ENCODE measurements at places on chromosomes 2 and 18.

GRCh38 chr2:201203916-201204654 is 21.1 kb downstream of the CASP10 start:
- no peak for DNase-seq

- no peak for DNase-seq
Observed at GRCh38 chr2:68417926-68418325, 49.2 kb downstream of the FBXO48 start.

GRCh38 chr2:186220409-186220808 is 265.7 kb upstream of the ZC3H15 start:
- DNase-seq = no peak

DNA sequence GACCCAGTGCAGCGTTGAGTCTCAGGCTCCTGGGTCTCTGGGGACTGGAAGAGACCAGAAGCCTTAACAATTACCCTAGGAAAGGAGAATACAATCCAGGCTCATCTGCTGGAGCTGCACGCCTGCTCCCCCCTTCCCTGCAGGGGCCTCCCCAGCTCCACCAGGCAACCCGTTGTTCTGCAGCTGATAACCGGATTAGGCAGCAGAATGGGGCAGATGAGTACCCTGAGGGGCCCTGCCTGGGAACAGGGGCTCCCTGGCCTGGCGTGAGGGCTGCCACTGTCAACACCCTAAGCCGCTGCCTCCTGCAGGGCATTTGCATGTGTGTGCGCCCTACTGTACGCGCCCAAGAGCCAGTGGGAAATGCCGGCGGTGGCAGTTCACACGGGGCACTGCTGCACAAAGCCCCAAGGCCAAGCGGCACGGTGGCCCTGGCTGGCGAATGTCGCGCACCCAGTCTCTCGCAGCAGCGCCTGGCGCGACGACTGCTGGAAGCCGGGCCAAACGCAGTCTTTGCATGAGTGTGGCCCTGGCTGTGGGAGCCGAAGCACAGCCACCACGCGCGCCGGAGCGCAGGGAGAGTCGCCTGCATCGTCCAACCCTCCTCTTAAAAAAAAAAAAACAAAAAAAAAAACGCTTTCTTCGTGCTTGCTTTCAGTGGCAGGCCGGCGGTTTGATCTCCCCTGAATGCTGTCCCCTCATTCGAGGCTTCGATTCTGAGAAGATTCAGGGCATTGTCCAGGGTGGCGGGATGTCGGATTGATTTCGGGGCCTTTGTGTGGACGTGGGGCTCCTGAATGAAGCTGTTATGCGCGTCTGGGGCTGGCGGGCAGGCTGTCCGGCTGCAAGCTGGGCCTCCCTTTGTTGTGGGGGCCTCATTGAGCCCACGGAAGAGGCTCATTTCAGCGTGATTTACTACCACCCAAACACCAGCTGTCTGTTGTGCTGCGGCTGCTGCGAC is 63.8 kb downstream of the SETBP1 start:
- peak; percentile 67 for DNase-seq

GRCh38 chr2:88660622-88661021 is 30.9 kb upstream of the RPIA start:
- no peak for DNase-seq

GRCh38 chr2:68172521-68172920 is 14.8 kb downstream of the PNO1 start:
- no peak for DNase-seq

DNA sequence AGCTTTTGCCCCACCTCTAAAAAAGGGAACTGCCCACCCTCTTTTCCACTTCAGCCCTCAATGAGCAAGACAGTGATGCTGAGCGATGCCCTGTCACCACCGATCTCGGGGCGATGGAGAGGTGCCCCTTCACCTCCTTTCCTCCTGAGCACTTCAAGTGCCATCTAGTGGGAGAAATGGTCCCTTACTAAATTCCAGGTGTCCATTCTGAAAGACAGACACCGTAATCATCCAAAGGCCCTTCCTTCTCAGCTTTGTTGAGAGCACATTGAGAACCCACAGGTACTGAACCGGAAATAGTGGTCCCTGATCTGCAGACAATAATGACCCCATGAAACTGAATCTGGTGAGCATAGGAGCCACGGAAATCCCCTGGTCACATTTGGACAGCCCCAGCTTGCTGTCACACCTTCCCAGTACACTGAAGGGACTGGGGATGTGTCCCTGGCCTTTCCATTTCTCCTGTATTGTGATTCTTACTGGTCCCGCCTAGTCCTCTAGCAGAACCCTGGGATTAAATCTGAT is 38.5 kb downstream of the KCTD18 start:
- DNase-seq = peak; percentile 16

DNA sequence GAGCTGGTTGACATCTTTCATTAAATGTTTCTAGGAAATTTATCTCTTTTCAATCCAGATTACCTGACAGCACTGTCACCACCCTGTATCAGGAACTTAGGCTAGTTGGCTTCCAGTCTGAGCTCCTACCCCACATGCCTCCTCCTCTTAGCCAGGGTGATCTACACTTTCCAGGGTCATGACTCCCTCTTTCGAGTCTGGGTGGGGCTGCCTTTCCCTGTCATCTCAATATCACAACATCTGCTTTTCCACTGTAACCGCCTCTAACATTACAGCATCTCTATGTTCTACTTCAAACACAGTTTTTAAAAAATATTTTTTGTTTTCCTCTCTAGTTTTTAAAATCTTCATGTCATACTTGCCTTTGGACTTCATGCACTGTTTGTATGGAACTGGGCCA is 129.2 kb downstream of the RBMS1 start:
- no peak for DNase-seq

GRCh38 chr2:239158641-239159475 is 242.0 kb downstream of the HDAC4 start:
- no peak for DNase-seq

- no peak for DNase-seq
Observed at GRCh38 chr2:106703161-106703560, 182.8 kb downstream of the ST6GAL2 start.

DNA sequence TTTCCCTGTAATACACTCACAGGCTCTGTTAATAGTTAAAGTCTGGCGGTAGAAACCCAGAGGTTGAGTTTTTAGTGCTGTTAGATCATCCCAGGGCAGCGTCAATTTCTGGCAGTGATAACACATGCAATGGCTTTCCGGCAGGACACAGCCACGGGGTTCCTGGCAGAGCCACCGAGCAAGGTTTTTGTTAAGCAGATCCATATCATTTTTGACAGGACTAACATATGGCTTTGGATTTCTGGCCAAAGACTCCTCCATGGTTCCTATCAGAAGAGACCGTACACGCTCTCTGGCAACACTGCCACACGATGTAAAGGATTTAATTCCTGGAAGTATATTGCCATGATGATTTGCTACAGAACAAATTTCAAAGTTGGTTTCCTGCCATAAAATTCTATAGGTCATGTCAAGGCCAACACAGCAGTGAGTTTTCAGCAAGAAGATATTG is 854.3 kb downstream of the LRRTM4 start:
- no peak for DNase-seq

- no peak for DNase-seq
Observed at GRCh38 chr2:224882291-224883171, 159.7 kb downstream of the DOCK10 start.

DNA sequence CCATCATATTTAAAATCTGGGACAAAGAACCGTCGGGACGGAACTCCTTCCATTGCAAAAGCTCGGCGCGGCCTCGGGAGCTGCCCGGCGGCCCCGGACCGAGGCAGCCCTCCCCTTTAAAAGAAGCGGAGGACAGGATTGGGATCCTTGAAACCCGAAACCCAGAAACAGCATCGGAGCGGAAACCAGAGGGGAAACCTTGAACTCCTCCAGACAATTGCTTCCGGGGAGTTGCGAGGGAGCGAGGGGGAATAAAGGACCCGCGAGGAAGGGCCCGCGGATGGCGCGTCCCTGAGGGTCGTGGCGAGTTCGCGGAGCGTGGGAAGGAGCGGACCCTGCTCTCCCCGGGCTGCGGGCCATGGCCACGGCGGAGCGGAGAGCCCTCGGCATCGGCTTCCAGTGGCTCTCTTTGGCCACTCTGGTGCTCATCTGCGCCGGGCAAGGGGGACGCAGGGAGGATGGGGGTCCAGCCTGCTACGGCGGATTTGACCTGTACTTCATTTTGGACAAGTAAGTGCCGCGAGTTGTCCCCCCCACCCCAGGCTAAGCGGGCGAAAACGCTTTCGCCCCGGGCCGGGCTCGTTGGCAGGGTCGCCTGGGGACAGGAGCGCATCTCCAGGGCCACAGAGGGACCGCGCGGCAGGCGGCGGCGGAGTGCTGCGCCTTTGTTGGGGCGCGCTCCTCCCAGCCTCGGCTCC is at the start of gene ANTXR1:
ANTXR1 (plus strand) TSS at position 38 of the 698 bp plus-strand sequence; CDS start at position 359, 321 bp downstream.
- peak; percentile 11 for DNase-seq

- no peak for DNase-seq
Observed at GRCh38 chr2:12552092-12552491, 164.6 kb upstream of the TRIB2 start.

- no peak for DNase-seq
Observed at GRCh38 chr2:177460973-177461585, 68.5 kb downstream of the AGPS start.

DNA sequence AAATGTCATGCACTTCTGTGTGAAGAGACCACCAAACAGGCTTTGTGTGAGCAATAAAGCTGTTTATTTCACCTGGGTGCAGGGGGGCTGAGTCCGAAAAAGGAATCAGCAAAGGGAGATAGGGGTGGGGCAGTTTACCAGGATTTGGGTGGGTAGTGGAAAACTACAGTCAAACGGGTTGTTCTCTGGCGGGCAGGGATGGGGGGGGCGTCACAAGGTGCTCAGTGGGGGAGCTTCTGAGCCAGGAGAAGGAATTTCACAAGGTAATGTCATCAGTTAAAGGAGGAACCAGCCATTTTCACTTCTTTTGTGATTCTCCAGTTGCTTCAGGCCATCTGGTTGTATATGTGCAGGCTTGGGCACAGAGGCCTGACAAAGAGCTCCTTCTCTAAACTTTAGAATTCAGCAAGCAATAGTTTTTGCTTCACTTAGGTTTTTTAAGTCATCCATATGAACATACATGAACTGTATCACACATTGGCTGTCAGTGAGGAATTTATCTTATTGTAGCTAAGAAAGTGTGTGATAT is 17.5 kb upstream of the ALPK2 start:
- no peak for DNase-seq

DNA sequence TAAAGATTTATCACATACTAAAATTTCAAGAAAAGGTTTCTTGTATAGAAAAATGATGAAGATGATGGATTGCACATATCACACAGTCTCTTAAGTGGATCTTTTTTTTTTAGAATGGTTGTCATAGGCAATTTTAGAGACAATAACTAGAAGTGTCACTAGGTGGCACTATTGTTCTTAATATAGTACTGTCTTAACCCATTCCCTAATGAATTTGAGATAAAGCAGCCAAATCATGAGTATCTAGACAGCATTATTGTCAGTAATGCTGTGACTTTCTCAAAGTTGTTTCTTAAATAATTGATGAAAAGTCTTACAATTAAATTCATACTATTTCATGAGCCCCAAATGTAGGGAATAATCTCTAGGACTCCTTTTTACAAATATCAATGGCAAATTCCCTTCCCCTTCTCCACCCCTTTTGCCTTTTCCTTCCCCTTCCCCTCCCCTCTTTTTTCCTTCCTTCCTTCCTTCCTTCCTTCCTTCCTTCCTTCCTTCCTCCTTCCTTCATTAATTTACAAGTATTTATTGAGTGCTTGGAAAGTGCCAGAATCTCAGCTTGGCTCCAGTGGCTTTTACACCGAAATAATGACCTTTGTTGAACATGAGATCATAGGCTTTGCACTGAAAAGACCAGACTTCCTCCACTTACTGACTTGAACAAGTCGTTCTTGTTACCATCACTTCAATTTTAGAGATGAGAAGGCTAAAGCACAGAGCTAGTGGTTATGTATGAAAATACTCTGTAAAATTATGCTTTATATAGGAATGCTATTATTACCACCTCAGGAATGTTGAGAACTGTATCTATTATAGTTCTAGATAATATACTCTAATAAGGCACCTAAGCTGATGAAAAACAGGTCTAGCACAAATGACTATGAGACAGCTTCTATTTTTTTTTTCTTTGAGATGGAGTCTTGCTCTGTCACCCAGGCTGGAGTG is 19.8 kb downstream of the MYL12B start:
- no peak for DNase-seq

GRCh38 chr2:196558497-196558896 is 81.0 kb upstream of the CCDC150 start:
- no peak for DNase-seq

GRCh38 chr18:69208545-69208944 is 192.1 kb upstream of the DOK6 start:
- no peak for DNase-seq

- DNase-seq = no peak
Observed at GRCh38 chr18:45441110-45441847, 174.0 kb upstream of the SLC14A2 start.

GRCh38 chr2:5988120-5988519 is 295.9 kb downstream of the SOX11 start:
- DNase-seq = no peak

DNA sequence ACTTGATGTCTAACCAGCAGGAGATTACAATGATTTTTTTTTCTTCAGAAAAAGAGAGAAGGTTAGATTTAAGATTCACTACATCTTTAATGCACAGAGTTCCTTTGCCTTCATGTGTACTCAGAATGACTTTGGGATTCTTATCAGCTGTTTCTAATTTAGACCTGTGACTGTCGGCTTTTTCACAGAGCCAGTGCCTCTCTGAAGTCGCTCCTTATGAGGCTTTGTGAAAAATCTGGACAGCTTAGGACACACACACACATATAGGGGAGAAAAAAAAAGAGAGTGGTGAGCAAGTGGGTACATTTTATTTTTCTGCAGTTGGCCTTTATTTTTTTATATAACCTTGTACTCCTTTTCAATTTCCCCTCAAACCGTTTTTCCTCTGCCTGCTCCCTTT is 893.1 kb upstream of the CELF4 start:
- DNase-seq = no peak

GRCh38 chr2:111534910-111535352 is 349.1 kb downstream of the ANAPC1 start:
- DNase-seq = peak; percentile 37
